ENCODE measurements at places on chromosomes 7 and 10.

GRCh38 chr10:48496831-48497779, 107.8 kb downstream of the ARHGAP22 start:
- peak; percentile 35 for DNase-seq

- no peak for DNase-seq
Observed at GRCh38 chr10:21311426-21311825, 214.1 kb downstream of the SKIDA1 start.

- no peak for DNase-seq
Observed at GRCh38 chr7:33862946-33863814, 42.2 kb upstream of the BMPER start.

DNA sequence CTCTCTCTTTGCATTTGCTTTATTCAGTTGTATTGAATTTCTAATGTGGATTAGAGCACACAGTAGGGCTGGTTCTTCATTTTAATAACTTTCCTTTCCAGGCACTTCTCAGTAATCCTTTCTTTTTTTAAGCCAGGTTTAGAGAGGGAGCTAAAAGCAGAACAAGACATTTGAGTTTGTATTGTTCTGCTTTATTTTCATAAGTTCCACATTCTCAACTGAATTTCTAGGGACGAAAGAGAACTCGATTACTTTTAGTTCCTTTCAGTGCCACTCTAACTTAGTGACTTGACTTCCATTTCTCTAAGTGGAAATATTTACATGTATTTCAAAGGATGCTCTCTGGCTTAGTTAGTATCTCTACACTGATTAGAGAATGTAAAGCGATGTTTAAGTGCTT, 145.6 kb downstream of the EXOC4 start:
- no peak for DNase-seq

DNA sequence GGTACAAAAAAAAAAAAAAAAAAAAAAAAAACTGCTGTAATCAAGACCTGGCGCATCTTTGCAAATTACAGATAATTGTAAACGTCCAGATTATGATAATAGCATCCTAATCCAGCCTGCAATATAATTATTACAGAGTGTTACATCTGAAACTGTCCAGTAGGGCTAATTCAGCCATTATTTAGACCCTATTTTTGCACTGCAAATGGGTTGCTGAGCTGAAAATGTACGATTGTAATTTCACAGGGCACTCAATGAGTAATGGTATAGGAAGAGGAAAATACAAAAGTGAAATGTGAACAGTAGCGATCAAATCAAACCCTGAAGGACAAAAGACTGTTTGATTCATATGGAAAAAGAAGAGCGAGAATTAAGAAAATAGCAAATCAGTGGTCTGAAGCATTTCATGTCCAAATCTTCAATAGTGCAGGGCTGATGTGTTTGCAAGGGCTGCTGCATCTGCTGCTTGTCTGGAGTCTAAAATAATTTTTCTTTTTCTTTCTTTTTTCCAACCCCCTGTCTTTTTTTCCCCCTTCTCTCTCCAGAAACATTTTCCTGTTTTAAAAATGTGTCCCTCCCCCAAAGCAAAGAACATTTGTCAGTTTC, 8.9 kb downstream of the DLX6 start:
- no peak for DNase-seq

- DNase-seq: no peak
Observed at GRCh38 chr7:87420173-87420572, 55.3 kb downstream of the ABCB4 start.

GRCh38 chr10:1153251-1153763, 97.1 kb downstream of the WDR37 start:
- DNase-seq: no peak

GRCh38 chr10:103367379-103367781, 396 bp upstream of the TAF5 start:
- DNase-seq: no peak

DNA sequence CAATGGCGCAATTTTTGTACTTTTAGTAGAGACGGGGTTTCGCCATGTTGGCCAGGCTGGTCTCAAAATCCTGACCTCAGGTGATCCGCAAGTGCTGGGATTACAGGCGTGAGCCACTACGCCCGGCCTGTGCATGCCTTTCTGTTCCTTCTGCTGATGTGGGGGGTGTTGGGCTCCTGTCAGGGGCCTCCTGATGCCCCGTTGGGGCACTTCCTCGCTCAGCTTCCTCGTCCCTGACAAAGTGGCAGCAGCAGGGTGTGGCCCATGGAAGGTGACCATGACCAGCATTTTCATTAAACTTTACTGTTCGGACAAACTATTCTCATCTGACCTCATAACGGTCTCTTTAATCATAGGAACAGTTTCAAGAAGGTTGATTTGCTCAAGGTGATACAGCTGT, 69.4 kb downstream of the TBXAS1 start:
- no peak for DNase-seq

DNA sequence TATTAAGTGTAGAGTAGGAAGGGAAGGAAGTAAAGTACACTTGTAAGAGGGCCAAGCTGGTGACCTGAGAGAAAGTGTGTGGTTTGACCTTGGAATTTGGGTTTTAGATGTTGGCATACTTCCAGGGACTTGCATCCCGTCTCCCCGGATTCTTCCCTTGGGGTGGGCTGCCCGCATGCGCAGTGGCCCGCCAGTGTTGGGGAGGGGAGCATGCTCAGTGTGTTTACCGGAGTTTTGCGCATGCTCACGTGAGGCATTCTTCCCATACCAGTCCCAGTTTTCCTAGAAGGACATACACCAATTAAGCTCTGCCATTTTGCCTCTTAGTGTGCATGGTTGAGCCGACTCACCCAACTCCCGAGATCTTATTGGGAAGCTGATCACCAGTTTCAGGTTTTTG, 9.4 kb downstream of the PDSS1 start:
- no peak for DNase-seq

DNA sequence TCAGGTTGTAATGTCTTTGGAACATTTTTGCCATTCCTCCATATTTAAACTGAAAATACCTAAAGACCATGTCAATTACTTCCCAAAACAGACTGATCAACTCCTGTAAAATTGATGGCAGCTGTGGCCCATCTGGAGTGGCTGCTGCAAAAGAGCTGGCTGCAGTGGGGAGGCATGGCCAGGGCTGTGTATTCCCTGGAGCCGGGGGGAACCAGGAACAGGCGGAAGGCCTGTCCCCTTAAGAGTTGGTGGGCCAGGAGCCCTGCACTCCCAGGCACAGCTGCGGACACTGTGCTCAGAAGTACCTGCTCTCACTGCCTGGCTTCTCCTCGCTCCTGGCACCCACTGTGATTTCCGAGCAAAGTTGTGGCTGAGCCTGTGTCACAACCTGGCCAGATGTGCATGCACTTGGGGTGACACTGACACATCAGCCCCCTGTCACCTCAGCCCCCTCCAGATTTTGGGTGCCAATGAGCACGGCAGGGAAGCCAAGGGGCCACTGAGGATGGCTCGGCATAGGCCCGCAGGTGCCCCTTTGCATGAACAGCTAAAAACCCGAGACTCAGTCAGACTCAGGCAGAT, 116.1 kb downstream of the DGKB start:
- no peak for DNase-seq

- DNase-seq: peak; percentile 41
Observed at GRCh38 chr10:76010703-76011102, 579.3 kb downstream of the LRMDA start.

- DNase-seq: no peak
Observed at GRCh38 chr10:14753441-14753840, 21.3 kb downstream of the FAM107B start.

DNA sequence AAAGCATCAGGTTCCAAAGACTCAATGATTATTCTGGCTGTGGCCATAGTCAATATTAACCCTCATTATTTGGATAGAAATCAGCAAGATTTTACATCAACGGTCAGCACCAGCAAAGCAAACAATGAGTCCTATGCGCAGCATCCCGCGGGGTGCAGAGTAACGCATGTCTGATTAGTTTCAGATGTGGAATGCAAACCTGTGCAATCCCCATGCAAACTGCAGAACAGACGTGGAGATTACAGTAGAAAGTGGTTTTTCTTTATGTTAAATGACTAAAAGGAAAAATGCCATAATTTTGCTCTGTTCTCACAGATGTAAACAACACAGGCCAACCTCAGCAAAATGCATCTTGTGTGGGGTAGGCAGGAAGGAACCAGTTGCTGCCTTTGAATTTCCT, 258.1 kb upstream of the GRB10 start:
- peak; percentile 65 for DNase-seq

- DNase-seq: no peak
Observed at GRCh38 chr10:47012214-47012613, 101.0 kb downstream of the PTPN20 start.

DNA sequence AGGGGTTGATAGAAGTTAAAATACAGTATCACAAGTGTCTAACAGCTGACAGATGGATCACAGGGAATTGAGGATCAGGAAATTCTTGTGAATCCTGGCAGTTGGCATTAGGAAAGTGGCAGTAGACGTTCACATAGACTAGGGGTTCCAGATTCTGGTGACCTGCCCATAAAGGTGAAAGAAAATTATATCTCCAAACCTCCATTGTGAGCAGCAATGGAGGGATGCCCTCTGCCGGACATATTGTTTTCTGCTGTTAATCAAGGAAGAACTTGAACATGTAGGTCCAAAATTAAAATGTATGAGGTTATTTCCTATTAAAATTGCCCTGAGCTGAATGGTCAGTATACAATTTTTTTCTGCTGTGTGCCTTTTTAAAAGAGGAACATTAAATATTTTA, 5.1 kb downstream of the NME8 start:
- DNase-seq: no peak

DNA sequence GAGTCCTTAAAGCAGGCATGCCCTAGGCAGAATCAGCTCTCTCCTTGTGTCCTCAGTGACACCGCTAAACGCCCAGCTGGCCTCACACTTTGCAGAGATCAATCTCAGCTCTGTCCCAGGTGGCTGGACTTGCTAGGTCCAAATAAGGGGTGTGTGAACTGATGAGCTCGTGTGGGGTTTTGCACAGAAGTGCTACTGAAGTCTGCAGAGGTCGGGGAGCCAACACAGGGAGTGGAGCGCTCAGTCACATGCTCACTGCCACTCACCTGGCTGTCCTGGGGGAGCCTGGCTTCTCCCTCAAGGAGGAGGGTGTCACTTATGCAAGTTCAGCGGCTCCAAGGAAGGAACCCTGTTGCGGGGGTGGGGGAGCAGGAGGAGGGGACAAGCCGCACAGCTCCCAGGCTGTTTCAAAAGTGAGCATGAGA, 2.0 kb downstream of the ELN start:
- DNase-seq: no peak

GRCh38 chr7:155069992-155070751, at the start of gene HTR5A:
Gene HTR5A, plus strand, starts transcription at chr7:155070324. Its CDS starts 576 bp downstream, at chr7:155070900.
- DNase-seq: peak; percentile 59

GRCh38 chr7:14289957-14290356, 300.5 kb upstream of the ETV1 start:
- DNase-seq: no peak

GRCh38 chr10:126351021-126351420, 37.3 kb downstream of the ADAM12 start:
- no peak for DNase-seq

DNA sequence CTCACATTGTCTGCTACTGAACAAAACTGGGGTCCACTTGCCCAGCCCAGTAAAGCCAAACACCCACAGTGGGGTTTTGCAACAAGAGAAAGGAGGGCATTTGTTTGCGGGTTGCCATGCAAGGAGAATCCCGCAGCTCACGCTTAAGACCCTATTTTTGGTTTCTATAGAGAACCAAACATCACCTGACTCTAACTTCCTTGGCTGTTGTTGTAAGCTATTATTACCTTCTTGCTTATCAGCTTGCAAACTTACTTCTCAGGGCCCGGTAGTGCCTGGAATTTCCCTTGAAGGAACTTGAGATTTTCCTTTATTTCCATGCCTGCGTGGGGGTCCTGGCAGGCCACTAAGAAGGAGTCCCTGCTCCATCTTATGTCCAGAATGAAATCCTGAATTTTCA, 20.7 kb downstream of the IFIT3 start:
- no peak for DNase-seq

GRCh38 chr10:35090162-35090954, at the start of gene CUL2:
Gene CUL2, minus strand, starts transcription at chr10:35090341. Its CDS starts 19,024 bp downstream, at chr10:35071317.
- DNase-seq: peak; percentile 93

DNA sequence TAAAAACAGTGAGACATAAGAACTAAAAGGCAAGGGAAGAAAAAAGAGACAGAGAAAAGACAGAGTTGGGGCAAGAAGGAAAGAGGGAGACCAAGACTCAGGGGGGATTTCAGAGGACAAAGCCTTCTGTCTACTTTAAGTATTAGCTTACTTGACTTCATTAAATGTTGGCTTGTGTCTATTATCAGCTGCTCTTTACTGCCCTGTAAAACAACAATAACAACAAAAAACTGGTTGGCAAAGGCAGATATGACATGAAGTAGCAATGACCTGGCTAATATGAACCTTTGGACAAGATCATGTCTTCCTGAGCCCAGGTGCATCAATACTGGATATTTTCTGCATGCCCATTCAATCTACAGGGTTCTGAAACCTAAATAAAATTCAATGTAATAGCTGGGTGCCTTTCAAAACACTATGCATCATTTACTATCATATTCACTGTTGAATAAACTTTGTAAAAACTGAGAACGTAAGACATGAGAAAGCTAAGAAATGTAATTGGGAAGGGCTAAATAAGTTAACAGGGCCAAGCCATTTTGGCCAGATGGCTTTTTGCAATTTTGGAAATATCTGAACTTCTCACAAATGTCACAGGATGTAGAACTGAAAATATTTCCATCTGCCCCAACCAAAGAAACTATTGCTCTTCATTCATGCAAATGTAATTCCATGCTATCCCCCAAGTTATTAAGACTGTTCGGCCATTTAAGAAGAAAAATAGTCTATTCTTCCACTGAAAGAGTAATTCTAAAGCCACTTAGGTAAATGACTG, 49.4 kb downstream of the LRRN3 start:
- no peak for DNase-seq
